Forelimb muscle (tissue), 1 donor: ENCODE measurements at places on chromosomes 1 and 21.

GRCh38 chr1:113275691-113276090, 114.6 kb upstream of the MAGI3 start:
- no peak for DNase-seq

GRCh38 chr1:111569913-111570312, 49.7 kb upstream of the RAP1A start:
- DNase-seq, result no peak

GRCh38 chr1:214441119-214441518, 110.3 kb downstream of the PTPN14 start:
- DNase-seq, result no peak

DNA sequence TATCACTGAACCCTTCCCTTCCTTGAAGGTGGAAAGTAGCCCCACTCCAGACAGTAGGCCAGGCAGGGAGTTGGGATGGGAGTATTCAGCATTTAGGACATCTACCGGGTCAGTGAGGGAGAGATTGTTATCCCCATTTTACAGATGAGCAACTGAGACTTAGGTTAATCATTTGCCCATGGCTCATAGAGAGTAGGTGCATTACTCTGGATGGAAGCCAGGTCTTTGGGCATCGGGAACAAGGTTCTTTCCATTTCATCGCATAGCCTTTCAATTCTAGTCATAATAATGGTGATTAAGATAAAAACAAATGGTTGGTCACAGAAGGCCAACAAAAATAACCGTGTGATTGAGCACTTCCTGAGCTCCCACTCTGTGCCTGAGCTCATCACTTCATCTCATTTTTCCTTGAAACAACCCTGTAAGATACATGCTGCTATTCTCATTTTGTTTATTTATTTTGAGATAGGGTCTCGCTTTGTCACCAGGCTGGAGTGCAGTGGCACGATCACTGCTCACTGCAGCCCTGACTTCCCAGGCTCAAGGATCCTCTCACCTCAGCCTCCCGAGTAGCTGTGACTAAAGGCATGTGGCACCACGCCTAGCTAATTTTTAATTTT, 64.8 kb downstream of the NAV1 start:
- DNase-seq, result no peak

DNA sequence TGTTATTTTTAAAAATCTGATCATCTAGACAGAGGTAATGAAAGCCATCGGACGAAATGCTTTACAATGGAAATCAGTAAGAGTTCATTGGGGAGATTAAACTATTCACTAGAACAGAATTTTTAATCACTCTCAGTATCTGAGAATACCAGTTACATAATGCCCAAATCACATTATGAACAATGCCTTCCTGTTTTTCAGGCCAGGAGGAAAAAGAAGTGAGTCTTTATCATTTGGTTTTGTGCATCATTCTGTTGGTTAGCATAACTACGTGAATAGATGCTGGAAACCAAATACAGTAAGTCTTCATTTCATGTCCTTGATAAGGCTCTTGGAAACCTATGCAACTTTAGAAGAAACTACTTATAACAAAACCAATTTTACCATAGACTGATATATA, 18.0 kb upstream of the ASB17 start:
- no peak for DNase-seq

DNA sequence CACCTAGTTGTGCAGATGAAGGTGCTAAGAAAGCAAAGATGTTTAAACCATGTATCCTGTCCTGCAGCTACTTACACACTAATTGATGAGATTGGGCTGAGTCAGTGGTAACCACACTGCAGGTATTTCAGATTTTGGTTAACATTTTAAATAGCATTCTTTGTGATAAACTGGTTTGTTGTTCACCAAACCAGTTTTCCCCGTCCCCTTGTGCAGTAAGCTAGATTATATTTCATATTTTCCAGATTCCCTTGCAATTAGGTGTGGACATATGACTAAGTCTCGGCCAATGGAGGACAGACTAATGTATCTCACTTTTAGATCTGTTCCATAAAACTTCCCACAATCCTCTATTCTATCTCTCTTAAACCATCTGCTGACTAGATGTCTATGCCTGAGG, 320.4 kb downstream of the RWDD3 start:
- DNase-seq, result no peak

DNA sequence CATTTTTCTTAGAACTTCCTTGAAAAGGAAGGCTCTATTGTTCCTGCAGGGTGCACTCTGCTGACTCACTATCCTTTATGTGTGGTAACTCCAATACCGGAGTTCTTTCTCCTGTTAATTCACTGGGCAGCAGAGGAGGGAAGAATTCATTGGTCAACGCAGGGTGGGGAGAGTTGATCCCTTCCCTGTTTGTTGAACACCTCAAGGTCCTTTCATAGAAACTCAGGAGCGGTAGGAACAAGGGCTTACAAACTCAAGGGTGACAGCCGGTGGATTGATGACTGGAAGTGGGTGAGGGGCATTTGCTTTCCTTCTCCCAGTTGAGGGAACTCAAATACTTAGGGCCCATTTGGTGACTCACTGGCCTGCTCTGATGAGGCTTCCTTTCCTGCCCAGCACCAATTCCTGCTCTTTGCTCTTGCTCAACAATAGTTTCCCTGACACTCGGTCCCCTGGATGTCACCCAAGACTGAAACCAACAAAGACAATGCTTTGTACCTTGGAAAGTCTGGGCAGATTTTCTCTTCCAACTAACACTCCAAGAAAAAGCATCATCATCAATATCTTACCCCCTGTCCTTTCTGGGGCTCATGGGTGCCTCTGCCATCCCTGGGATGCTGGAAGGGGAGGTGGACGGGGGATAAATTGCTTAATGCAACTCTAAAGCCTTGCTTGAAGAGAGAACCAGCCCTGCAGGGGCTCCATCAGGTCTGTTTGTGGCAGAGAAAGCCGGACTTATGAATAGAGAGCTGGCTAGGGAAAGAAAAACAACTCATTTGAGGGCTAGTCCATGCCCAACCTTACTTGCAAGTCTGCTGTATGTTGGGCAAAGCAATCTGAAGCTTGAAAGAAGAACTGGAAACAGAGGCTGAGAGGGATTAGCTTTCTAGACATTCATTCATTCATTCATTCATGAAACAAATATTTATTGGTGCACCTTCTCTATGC, 9.3 kb downstream of the SLC26A9 start:
- DNase-seq, result no peak

DNA sequence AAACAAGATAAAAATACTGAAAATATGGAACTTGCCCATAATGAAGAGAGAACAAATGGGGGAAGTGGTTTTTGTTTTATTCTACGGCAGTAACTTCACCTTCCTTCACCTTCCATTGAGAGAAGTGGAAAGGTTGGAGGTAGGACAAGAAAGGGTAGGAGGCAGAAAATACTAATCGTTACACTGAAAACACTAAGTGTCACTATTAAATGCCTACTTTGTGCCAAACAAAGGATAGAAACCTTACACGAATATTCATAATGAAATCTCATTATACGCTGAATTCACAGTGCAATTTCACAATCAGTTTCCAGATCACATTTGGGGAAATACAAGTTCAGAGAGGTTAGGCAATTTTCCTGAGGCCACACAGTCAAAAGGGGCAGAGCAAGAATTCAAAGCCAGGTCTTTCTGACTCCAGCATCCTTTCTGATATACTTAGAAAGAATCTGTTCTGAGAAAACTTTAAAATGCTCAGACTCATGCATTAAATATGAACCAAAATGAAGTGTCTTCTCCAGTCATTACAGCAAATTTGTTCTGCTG, 3.0 kb downstream of the TIAM1 start:
- DNase-seq, result no peak

DNA sequence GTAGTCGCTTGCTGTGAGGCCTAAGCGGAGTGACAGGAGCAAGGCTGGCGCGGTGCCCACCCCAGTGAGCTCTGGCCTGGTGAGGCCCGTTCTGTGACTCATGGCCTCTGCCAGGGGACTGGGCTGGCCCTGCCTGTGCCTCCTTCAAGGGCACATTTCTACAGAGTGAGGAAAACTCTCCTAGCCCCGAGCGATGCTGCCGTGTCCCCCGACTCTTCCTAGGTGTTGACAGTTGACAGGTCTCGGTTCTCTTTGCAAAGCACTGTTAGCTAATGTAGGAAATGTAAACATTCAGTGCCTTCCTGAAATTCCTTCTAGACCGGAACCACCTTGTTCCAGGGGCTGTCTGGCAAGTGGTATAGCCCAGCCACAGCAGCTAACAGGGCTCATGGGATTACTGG, 43.9 kb downstream of the ABCG1 start:
- no peak for DNase-seq

- no peak for DNase-seq
Measured at GRCh38 chr1:234144901-234145300, 228.4 kb upstream of the COA6 start.
